ENCODE measurements at places on chromosomes 6 and 20.

- DNase-seq = peak; percentile 45
Measured at GRCh38 chr6:149443411-149444181, 41.2 kb downstream of the ZC3H12D start.

DNA sequence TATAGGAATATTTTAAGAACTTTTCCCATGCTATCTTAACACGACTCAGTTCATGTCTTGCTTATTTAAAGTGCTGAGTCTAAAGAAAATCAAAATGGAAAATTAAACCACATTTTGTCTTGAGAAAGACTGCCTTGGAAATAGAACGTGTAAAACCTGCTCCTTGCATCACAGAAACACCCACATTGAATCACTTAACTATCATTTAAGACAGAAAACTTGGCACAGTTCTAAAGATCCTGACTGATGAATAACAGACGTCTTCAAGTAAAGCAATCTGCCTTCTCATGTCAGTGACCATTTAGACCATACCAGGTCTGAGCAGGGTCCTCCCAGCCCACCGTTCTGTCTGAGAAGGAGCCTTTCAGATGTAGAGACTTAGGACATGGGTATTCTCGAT lies 7.4 kb downstream of the PERP start:
- DNase-seq = peak; percentile 31

- peak; percentile 33 for DNase-seq
Measured at GRCh38 chr20:60063048-60063451, 104.8 kb downstream of the CDH26 start.

GRCh38 chr6:66096679-66097078 lies 389.7 kb upstream of the EYS start:
- DNase-seq = no peak

- no peak for DNase-seq
Measured at GRCh38 chr6:131631625-131632289, 3.7 kb upstream of the MED23 start.

- DNase-seq = peak; percentile 35
Measured at GRCh38 chr20:17177341-17177740, 49.5 kb upstream of the PCSK2 start.

DNA sequence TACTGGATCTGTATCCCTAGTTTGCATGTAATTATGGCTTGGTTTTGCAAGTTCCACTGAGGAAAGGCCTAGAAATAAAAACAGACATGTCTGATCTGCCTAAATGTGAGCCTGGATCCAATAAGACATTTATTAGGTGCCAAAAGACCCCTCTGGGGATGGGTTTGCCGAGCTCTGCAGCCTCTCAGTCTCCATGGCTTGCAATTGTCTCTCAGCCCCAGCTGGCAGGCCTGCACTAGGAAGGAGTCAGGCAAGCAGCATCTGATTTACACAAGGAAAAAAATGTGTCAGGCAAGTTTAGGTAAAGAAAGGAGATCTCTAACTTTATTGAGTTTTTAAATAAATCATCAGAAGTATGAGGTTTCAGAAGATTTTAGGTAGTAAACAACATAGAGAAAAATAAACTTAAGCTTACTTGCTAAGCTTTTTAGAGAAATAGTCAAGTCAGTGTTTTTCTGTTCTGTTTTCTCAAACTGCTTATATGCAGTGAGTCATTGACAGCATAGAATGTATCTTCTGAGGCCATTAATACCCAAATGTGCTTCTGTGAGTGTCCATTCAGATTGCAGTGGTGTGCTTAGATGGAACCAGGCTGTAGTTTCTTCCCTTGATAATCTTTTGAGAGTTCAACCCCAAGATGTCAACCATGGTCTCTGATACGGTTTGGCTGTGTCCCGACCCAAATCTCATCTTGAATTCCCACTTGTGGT lies 121.0 kb downstream of the FHL5 start:
- DNase-seq = no peak

GRCh38 chr20:41242352-41242751 lies 75.2 kb downstream of the ZHX3 start:
- no peak for DNase-seq

Measured in eye (tissue), 1 donor.